ENCODE measurements at places on chromosomes 7 and 10.

- DNase-seq, result no peak
These were observed 370 bp downstream of the TMEM60 start for GRCh38 chr7:77797734-77798393.

GRCh38 chr10:24737001-24737400 lies 13.3 kb upstream of the ARHGAP21 start:
- no peak for DNase-seq

DNA sequence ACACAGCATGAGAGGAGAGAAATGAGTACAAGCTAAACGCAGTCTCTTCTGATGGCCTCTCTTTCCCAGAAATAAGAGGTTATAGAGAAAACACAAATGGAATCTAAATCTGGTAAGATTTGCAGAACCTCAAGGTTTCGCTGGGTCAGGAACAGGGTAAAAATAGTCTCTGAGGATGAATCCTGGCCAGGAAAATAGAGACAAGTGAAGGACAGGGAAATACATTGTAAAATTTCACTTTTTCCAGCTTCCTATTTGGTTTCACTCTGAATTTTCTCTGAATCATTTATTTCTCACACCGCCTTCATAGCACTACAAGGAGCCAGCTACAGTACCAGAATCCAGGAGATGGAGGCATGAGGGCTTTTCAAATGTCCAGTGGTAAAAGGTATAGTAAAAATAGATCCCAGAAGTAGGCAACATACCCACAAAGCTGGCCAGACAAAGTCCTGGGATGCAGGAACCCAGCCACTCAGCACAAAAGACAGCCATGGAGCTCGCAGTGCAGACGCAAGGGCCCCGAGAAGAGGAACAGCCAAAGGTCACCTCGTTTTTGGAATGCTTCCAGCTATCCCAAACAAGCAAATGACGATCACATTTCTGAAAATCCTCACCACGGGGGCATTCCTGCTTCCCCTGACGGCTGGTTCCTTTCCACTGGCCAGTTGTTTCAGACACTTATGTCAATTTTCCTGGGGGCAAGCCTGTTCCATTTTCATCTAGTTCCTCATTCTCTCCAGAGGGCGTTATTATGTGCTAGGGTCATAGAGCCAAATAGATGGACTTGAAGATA lies 21.5 kb upstream of the IKZF1 start:
- DNase-seq, result no peak

DNA sequence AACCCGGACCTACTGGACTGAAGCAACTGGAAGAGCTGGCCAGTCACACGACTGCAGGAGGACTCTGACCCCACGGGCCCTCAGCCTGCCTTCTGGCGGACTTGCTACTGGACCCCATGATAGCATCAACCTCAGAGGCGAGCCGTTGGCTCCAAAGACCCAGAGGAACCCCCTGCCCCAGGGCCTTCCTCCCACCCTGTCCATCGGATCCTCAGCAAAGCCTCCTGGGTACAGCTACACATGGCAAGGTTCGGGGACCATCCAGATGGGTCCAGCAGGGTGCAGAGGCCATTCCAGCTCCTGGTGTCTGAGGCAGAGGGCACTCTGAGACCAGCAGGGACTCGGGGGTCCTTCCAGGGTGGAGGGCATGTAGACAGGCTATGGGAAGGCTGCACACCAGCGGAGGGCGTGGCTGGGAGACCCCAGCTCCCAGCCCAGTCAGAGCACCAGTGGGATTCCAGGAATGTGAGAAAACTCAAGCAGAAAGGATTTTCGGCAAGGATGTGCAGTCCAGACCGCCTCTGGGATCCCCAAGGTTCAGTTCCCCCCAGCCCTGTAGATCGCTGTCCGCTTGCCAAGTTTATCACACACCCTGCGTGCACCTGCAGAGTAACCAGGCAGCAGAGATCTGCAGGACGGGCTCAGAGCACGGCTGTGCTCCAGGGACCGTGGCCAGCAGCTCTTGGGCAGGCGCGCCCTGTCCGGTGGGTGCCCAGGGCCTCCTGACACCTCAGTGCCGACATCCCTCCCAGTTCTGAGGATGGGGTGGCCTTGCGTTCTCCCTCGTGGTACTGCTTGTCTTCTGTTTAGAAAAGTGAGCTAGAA lies 89.8 kb upstream of the PPP2R2D start:
- no peak for DNase-seq
